ENCODE measurements at places on chromosomes 3 and 15.

GRCh38 chr3:58562498-58562897, 14.7 kb downstream of the FAM107A start:
- H3K4me1 ChIP-seq = no peaks in the 10 kb centered on the region
- no peaks in the 10 kb centered on the region for H3K27me3 ChIP-seq
- DNase-seq = no peak
- no peaks in the 10 kb centered on the region for H3K36me3 ChIP-seq

DNA sequence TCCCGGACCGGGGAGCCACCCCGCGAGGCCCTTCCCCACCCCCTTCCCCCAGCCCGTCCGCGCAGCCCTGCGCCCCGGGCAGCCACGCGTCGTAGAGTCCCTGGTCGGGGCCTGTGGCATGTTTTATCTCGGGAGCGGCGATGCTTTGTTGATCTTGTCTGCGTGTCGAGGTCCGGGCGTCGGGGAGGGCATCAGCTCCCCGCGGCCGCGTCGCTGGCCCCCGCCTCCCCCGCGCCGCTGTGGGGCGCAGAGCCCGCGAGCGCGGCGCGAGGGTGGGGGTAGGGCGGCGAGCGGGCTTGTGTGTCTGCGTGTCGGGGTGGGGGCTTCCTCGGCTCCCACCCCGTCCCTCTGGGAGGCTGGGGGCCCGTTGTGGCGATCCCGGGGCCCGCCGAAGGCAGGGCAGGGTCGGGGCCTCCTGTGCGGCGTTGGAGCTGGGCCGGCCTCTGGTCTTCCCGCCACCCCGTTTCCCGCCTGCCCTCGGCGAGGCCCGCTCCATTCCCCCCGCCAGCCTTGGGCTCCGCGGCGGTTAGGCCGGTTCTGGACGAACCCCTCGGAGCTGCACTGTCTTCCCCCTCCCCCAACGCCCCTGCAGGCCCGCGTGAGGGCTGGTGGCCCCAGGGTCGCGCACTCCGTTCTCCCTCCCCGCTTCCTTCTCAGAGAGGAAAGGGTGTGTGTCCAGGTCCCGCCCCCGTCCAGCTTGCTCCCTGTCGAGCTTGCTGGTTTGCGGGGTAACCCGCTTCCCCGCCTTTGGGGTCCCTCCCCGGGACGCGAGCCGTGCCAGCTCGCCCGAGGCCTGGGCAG, 695 bp downstream of the GMPS start:
- no peak for DNase-seq
- no peaks in the 10 kb centered on the region for H3K27me3 ChIP-seq
- peaks cover 26% of the 10 kb centered on the region for H3K4me1 ChIP-seq

GRCh38 chr3:50435371-50436113, 67.9 kb downstream of the CACNA2D2 start:
- no peak overlapping the region for H3K4me3 ChIP-seq
- no peak overlapping the region for H3K27ac ChIP-seq
- no peaks in the 10 kb centered on the region for H3K4me1 ChIP-seq
- no peaks in the 10 kb centered on the region for H3K27me3 ChIP-seq
- H3K36me3 ChIP-seq = no peaks in the 10 kb centered on the region

DNA sequence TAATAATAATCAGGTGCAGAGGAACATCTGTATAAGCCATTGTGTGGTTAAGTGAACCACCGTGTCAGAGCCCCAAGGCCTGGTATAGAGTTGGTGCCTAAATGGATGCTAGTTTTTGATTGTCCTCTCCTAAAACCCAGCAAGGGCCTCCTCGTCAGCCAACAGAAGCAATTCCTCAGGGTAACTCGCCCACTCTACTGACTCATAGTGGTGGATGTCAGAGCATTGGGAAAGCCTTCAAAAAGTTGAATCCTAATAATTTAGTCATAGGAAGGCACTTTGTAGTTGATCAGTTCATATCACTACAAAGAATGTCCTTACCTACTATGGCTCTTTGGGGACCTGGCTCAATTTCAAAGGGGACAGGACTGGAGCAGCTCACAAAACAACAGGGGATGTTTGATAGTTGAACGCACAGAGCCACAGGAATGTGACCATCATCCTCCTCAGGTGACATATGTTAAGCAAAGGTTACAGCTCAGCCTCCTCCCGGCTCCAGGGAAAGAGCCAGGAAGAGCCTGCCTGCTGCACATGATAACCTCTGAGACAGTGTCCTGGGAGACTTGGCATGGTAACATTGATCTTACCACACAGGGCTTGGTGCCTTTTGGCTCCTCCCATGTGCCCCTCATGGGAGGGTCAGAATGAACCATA, 338.7 kb downstream of the CLSTN2 start:
- H3K27me3 ChIP-seq = no peaks in the 10 kb centered on the region
- H3K36me3 ChIP-seq = no peaks in the 10 kb centered on the region
- no peak overlapping the region for H3K4me3 ChIP-seq
- DNase-seq = no peak
- no peak overlapping the region for H3K27ac ChIP-seq
- H3K4me1 ChIP-seq = no peaks in the 10 kb centered on the region

- no peaks in the 10 kb centered on the region for H3K27me3 ChIP-seq
- no peaks in the 10 kb centered on the region for H3K36me3 ChIP-seq
- no peaks in the 10 kb centered on the region for H3K4me1 ChIP-seq
- DNase-seq = no peak
- H3K4me3 ChIP-seq = no peak overlapping the region
- H3K27ac ChIP-seq = no peak overlapping the region
Observed at GRCh38 chr15:69090197-69090948, 70.1 kb upstream of the GLCE start.

DNA sequence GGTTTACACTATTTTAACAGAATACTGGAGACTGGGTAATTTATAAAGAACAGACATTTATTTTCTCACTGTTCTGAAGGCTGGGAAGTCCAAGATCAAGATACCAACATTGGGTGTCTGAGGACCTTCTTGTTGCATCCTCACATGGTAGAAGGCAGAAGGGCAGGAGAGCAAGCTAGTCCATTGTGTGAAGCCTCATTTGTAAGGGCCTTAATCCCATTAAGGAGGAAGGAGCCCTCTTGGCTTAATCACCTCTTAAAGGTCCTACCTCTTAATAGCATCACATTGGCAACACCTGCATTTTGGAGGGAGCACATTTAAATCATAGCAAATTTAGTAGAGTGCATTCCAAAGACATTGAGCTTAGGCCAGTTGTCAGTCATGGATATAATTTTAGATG, 26.2 kb downstream of the UBE2Q2 start:
- no peak overlapping the region for H3K27ac ChIP-seq
- peaks cover 10% of the 10 kb centered on the region for H3K36me3 ChIP-seq
- no peak overlapping the region for H3K4me3 ChIP-seq
- no peaks in the 10 kb centered on the region for H3K27me3 ChIP-seq

DNA sequence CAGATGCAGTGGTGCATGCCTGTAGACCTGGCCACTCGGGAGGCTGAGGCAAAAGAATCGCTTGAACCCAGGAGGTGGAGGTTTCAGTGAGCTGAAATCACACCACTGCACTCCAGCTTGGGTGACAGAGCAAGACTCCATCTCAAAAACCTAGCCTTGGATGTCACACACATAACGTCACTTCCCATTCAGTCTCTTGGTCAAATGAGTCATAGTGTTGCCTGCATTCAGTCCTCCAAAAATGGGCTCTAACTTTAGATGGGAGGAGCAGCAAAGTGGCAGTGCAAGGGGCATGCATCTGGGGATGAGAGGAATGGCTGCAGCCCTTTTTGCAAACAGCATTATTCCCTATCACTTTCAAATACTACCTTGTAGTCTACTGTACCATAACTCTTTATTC, 62.9 kb upstream of the AGBL1 start:
- H3K4me3 ChIP-seq = no peak overlapping the region
- H3K27ac ChIP-seq = no peak overlapping the region
- no peaks in the 10 kb centered on the region for H3K27me3 ChIP-seq
- H3K4me1 ChIP-seq = no peaks in the 10 kb centered on the region
- H3K36me3 ChIP-seq = no peaks in the 10 kb centered on the region

- no peak overlapping the region for H3K4me3 ChIP-seq
- no peak overlapping the region for H3K27ac ChIP-seq
- no peaks in the 10 kb centered on the region for H3K4me1 ChIP-seq
Observed at GRCh38 chr3:59472541-59472940, 422.7 kb upstream of the CFAP20DC start.

GRCh38 chr3:11562277-11562881, 81.3 kb downstream of the VGLL4 start:
- H3K27me3 ChIP-seq = no peaks in the 10 kb centered on the region
- no peak overlapping the region for H3K4me3 ChIP-seq
- peak overlapping the region; percentile 66 for H3K27ac ChIP-seq
- DNase-seq = peak; percentile 57

DNA sequence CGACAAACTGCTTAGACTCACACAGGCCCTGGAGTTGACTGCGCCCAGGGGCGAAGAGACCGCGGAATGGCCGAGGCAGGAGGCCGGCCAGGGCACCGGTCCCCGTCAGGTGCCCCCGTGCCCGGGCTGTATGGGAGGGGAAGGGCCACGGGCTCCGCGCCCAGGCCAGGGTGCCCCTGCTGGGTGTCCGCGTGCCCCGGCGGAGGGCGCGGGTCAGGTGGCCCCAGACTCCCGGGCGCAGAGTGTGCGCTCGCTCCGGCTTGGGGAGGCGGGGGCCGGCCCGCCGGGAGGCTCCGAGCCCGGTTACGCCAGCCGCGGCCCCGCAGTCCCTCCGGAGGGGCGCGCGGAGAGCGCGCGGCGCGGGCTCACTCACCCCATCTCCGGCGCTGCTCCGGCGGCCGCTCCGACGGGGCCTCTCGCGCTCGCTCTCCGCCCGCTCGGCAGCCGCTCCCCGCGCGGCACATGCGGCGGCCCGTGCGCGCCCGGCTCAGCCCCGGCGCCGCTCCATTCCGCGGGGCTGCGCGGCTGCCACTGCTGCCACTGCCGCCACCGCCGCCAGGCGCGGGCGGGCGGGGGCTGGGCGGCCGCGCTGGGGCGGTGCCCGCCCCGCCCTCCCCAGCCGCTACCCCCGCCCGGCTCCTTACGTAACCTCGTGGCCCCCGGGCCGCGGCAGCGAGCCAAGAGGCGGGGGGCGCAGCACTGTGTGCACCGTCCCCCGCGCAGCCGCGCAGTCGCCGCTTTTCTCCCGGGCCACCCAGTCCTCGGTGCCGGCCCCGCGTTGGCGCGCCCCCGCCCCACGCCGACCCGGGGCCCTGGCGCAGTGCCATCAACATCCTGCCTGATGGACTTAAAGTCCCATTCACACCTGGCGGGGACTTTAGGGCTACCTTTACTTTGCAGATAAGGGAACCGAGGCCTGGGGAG, at the start of gene HOMER2:
Gene HOMER2 (minus strand): TSS at position 563 of the 924 bp plus-strand sequence. CDS start 185 bp downstream, at position 378.
- no peaks in the 10 kb centered on the region for H3K27me3 ChIP-seq
- peak within 1 kb of the TSS; percentile 68 for H3K4me3 ChIP-seq
- DNase-seq = no peak
- H3K4me1 ChIP-seq = peaks cover 3% of the 10 kb centered on the region
- H3K27ac ChIP-seq = no peak within 1 kb of the TSS

- no peaks in the 10 kb centered on the region for H3K36me3 ChIP-seq
- no peak for DNase-seq
- peak overlapping the region; percentile 57 for H3K27ac ChIP-seq
- no peaks in the 10 kb centered on the region for H3K27me3 ChIP-seq
Observed at GRCh38 chr15:24857763-24858162, 97.0 kb upstream of the SNRPN start.

DNA sequence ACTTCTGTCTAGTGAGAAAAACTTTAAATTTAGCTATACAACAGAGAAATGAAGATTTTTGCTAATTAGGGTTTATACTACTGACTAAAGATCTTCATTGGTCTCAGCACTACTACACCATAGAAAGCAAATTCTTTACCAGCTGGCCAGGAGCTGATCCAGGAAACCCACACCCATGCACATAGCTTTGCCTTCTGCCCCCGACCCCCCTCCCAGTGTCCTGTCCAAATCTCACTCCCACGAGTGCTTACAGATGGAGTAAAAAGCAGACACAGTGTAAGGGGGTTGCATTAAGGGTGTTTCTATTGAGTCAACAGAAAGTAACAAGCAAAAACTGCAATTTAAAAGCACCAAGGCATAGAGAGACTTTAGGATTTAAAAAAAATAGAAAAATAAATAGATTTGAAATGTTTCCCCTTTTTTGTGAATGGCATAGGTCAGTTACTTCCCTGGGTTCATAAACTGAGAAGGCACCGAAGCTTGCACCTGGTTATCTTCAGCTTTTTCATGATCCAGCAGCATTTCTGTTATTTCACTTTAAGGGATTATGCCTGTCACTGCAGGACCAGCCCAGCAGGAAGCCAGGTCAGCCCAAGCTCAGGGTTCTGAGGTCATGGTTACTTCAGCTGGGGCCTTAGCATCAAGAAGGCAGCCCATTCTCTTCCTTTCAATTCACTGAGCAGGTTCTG, 124.3 kb downstream of the CTNNB1 start:
- no peak for DNase-seq
- no peak overlapping the region for H3K27ac ChIP-seq
- no peaks in the 10 kb centered on the region for H3K4me1 ChIP-seq
- no peak overlapping the region for H3K4me3 ChIP-seq
- no peaks in the 10 kb centered on the region for H3K36me3 ChIP-seq
- no peaks in the 10 kb centered on the region for H3K27me3 ChIP-seq

DNA sequence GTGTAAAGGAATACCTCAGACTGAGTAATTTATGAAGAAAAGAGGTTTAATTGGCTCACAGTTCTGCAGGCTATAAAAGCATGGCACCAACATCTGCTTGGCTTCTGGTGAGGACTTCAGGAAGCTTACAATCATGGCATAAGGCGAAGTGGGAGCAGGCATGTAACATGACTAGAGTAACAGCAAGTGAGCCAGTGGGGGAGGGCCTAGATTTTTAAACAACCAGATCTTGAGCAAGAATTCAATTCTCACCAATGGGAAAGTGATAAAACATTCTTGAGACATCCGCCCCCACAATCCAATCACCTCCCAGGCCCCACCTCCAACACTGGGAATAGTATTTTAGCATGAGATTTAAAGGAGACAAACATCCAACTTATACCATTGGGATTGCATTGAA, 44.2 kb upstream of the BCL2A1 start:
- no peaks in the 10 kb centered on the region for H3K27me3 ChIP-seq
- no peak for DNase-seq
- no peaks in the 10 kb centered on the region for H3K36me3 ChIP-seq
- H3K4me1 ChIP-seq = no peaks in the 10 kb centered on the region
- H3K4me3 ChIP-seq = no peak overlapping the region

GRCh38 chr3:188261011-188261410, 107.1 kb downstream of the LPP start:
- no peak for DNase-seq
- H3K4me1 ChIP-seq = peaks cover 28% of the 10 kb centered on the region
- no peaks in the 10 kb centered on the region for H3K27me3 ChIP-seq
- H3K27ac ChIP-seq = peak overlapping the region; percentile 99
- H3K4me3 ChIP-seq = peak overlapping the region; percentile 12

- H3K27me3 ChIP-seq = no peaks in the 10 kb centered on the region
- no peak for DNase-seq
- no peak overlapping the region for H3K27ac ChIP-seq
- no peaks in the 10 kb centered on the region for H3K4me1 ChIP-seq
- H3K36me3 ChIP-seq = no peaks in the 10 kb centered on the region
Observed at GRCh38 chr3:46829699-46830208, 33.5 kb downstream of the MYL3 start.
